Right renal cortex interstitium (tissue), 3 donors: ENCODE measurements at places on chromosomes 7 and 10. TPM values are rescaled to one million over a fixed set of nuclear protein-coding genes. Genes with fewer than 3 reads are reported as not detected.

- no peak for DNase-seq
These were observed 255.2 kb downstream of the ABCA13 start for GRCh38 chr7:48426331-48426965.

GRCh38 chr10:67815571-67816059 lies 22.4 kb downstream of the DNAJC12 start:
- DNase-seq = no peak

DNA sequence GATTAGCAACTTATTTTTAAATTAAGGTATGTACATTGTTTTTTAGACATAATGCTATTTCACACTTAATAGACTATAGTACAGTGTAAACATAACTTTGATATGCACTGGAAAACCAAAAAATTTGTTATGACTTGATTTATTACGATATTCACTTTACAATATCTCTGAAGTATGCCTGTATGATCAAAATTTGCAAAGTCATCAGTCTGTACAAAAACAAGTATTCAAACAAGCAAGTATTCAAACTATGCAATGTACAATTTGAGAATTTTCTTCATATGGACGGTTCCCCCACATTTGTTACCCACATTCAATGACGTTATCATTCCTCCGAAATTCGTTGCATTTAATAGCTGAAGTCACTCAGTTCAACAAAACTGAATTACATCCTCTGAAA lies 147.9 kb downstream of the AVL9 start:
- no peak for DNase-seq

EGR2 gene
- polyA plus RNA-seq = 13.8 TPM

GRCh38 chr10:88236121-88236743 lies 346.9 kb downstream of the RNLS start:
- DNase-seq = no peak

GRCh38 chr7:26630941-26631580 lies 233.3 kb downstream of the SKAP2 start:
- no peak for DNase-seq

GRCh38 chr7:12851142-12851541 lies 163.7 kb downstream of the ARL4A start:
- DNase-seq = no peak

- no peak for DNase-seq
These were observed 540.0 kb downstream of the TCERG1L start for GRCh38 chr10:130771491-130771946.

GRCh38 chr7:96479015-96479645 lies 157.2 kb upstream of the SLC25A13 start:
- no peak for DNase-seq

RBP3 gene
- 0.08 TPM for polyA plus RNA-seq
